Smooth muscle cell of the brain vasculature (primary cell): ENCODE measurements at places on chromosomes 7 and 10.

DNA sequence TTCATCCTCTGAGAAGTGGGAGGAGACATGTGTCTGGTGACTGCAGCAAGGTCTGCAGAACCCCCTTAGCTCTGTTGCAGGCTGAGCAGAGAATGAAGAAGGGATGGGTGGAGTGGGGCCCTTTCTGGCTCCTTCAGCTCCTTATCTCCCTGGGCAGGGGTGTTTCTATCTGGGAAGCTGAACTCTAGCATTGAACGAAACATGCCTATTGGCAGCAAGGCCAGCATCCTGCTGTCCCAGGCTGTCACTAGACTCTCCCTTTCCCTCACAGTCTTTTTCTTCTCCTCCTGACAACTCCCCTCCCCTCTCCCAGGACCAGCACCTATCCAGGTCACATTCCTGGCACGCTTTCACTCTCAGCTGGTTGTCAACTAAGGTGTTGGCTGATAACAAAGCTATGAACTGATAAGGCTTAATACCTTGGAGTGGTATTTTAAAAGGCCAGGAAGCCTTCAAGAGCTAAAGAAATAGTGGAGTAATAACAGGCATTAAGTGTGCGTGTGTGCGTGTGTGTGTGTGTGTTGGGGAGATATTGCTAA is 128.8 kb upstream of the FZD8 start:
- no peak for DNase-seq

- DNase-seq: no peak
Observed at GRCh38 chr10:75639736-75640135, 208.3 kb downstream of the LRMDA start.

- DNase-seq: no peak
Observed at GRCh38 chr7:81839708-81840369, 70.0 kb upstream of the HGF start.

DNA sequence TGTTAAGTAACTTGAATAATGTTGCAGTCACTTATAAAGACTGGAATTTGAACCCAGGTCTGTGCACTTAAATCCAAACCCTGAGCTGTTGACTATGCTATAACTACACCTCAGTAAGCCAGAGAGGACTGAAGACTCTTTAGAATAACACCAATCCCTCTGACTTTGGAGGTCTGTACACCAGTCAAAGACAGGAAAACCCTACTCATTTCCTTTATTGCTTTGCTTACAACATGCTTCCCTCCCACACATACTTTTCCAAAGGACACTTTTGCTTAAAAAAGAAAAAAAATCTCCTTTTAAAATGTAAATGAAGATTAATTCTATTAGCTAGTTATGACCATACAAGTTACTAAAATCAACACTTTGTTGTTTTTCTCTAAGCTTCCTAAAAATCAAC is 184.7 kb upstream of the KCTD7 start:
- no peak for DNase-seq

DNA sequence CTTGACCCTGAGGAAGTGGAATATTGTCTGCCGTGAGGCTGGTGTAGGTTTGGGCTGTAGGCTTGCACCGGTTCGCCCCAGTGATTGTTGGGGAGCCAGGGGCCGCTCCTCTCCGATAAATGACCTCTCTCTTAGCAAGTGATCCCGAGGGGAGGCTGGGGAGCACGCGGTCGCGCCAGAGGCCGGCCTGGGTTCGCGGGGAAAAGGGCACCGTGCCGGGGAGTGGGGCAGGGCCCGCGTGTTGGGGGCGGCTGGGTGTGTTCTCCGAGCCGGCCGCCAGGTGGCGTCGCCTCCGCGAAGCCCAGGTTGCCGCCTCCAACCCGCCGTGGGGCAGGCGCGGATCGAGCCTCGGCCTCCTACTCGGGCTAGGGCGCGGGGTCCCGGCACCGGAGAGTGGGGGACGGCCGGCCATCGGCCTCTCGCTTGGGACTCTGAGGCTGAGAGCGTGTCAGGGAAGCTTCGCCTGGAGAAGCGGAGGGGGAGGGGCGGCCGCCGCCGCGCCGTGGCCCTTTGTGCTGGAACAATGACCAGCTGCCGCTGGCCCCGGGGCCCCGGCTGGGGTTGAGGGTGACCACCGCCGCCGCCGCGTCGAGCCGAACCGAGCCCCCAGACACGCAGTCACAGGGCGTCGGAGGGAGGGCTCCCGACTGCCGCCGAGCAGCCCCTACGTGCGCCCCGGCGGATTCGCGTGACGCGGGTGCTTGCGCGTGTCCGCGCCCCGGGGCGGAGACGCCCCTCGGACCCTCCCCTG is 442 bp upstream of the LZTS2 start:
- DNase-seq: no peak

- no peak for DNase-seq
Observed at GRCh38 chr10:77486517-77486916, 151.1 kb downstream of the KCNMA1 start.
